ENCODE measurements at places on chromosomes 3 and 15. TPM values are rescaled to one million over a fixed set of nuclear protein-coding genes. Genes with fewer than 3 reads are reported as not detected.

FYTTD1 gene
- total RNA-seq, result 13.5 TPM

MINAR1 gene
- total RNA-seq, result 1.0 TPM

CHP1 gene
- total RNA-seq, result 58.0 TPM

XCR1 gene
- total RNA-seq, result not detected

TERC gene
- 361 TPM for total RNA-seq

ZDHHC3 gene
- total RNA-seq, result 58.2 TPM

NDUFAF3 gene
- total RNA-seq, result 94.8 TPM

NR2E3 gene
- 0.33 TPM for total RNA-seq

UROC1 gene
- not detected for total RNA-seq

GOLGA8R gene
- not detected for total RNA-seq

CELSR3 gene
- 18.7 TPM for total RNA-seq

BCL2A1 gene
- total RNA-seq, result not detected

PRR20G gene
- total RNA-seq, result not detected

ZNF639 gene
- total RNA-seq, result 70.6 TPM

CCDC39 gene
- not detected for total RNA-seq

EPB42 gene
- not detected for total RNA-seq

ADGRG7 gene
- not detected for total RNA-seq

ITGA11 gene
- total RNA-seq, result 0.03 TPM

LRRC15 gene
- 0.18 TPM for total RNA-seq

RARB gene
- 2.0 TPM for total RNA-seq

LRRC31 gene
- not detected for total RNA-seq

OCA2 gene
- 0.37 TPM for total RNA-seq

GOLGA6L7 gene
- total RNA-seq, result not detected

CFAP100 gene
- total RNA-seq, result 1.5 TPM

KNG1 gene
- total RNA-seq, result not detected

C15orf40 gene
- 21.3 TPM for total RNA-seq

STRIT1 gene
- total RNA-seq, result not detected

CACNA2D2 gene
- total RNA-seq, result 5.9 TPM

RBP2 gene
- not detected for total RNA-seq

GHSR gene
- total RNA-seq, result not detected

CACNA2D3 gene
- 1.6 TPM for total RNA-seq

ARL14 gene
- 0.07 TPM for total RNA-seq

SOX14 gene
- 1.2 TPM for total RNA-seq

ZNF385D gene
- total RNA-seq, result 0.11 TPM

FETUB gene
- not detected for total RNA-seq

P2RY1 gene
- 25.1 TPM for total RNA-seq

DTWD1 gene
- total RNA-seq, result 15.0 TPM

SEMA6D gene
- 5.5 TPM for total RNA-seq

LAMB2 gene
- 81.1 TPM for total RNA-seq

CRYGS gene
- 1.8 TPM for total RNA-seq

FEZF2 gene
- 0.14 TPM for total RNA-seq

LDHAL6B gene
- total RNA-seq, result not detected

SERINC4 gene
- 0.38 TPM for total RNA-seq
